Naive thymus-derived CD8-positive, alpha-beta T cell (primary cell): ENCODE measurements at places on chromosomes 13 and 19.

- DNase-seq = no peak
These were observed 65.6 kb downstream of the CELF5 start for GRCh38 chr19:3289971-3290569.

GRCh38 chr19:43439032-43439708 is 24.5 kb downstream of the TEX101 start:
- DNase-seq = peak; percentile 28

- no peak for DNase-seq
These were observed 22.9 kb upstream of the SHISA2 start for GRCh38 chr13:26074706-26075105.

GRCh38 chr19:31668921-31669320 is 319.7 kb upstream of the TSHZ3 start:
- no peak for DNase-seq

DNA sequence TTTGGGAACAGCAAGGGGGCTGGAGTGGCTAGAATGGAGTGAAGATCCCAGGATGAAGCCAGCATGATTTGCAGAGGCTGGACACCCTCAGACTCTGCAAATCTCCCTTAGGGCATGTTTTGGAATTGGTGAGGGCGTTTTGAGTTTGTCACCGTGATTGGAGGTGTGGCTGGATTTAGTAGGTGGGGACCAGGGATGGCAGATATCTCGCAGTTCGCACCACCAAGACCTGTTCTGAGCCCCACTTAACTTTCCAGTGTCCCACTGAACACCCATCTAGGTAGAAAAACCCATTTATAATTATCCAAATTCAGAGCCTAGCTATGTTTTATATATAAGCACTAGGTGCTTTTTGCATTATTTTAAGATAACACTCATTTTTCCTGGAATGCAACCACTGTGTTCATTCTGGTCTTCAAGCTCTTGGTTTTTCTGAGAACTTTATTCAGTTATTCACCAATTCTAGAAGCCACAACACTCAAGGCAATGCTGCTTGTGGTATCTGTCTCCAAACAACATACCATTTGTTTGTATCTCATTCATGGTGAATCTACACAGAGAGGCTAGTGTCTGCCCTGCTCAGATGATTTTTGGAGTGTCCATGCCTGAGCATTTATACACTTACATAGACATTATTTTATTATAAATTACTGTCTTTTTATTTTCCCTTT is 3.0 kb upstream of the NANOS2 start:
- no peak for DNase-seq

- no peak for DNase-seq
These were observed 9.2 kb upstream of the GPC5 start for GRCh38 chr13:91389186-91389585.
